ENCODE measurements at places on chromosomes 7 and 10.

GRCh38 chr7:75018570-75019364 is 54.3 kb downstream of the CASTOR2 start:
- DNase-seq: no peak

GRCh38 chr10:122587098-122587760 is 26.7 kb downstream of the DMBT1 start:
- no peak for DNase-seq

- no peak for DNase-seq
These were observed 83.3 kb downstream of the PHTF2 start for GRCh38 chr7:77881871-77882270.

DNA sequence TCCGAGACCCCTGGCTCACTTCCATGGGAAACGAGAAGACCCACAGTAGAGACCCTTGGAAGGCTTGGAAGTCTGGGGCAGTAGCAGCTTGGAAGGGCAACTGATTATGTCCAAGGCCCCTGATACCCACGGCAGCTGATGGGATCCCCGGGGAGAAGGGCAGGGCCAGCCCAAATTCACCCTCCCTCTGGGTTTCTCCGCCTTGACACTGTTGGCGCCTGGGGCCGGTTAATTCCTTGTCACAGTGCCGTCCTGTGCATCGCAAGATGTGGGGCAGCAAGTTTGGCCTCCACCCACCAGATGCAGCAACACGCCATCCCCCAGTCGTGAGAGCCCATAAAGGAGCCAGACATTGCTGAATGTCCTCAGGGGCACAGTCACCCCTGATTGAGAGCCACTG is 89.2 kb downstream of the RGS10 start:
- no peak for DNase-seq

DNA sequence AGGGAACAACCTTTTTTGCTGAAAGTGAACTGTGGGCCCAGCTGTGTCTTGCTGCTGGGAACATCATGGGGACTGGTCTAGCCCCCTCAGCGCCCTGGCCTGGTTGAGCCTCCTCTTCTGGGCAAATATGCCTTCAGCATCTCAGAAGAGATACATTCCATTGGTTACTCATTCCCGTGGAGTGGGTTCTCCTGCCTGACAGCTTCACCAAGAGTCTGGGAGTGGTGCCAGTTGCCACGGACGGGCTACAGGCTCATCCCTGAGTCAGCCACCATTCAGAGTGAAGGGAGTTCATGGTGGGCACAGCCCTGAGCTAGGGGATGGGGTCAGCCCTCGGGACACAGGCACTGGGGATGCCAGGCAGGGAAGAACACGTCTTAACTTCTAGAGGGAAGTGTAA is 81.9 kb downstream of the RAMP3 start:
- DNase-seq: no peak

DNA sequence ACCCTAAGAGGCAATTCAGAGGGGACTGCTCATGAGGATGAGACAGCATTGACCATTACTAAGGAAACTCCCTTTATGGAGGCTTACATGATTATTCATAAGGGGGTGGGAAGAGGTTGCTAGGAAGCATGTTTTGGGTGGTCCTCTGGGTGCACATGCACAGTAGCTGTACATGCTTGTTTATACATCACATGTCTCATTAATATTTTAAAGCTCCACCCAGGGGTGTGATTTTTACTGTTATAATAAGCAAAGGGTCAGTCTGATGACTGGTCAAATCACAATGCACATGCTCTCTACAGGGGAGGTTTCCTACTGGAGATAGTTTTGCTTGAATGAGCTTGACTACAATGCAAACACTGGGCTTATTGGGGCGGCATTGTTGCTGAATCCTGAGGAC is 23.8 kb upstream of the PPP1R9A start:
- no peak for DNase-seq

DNA sequence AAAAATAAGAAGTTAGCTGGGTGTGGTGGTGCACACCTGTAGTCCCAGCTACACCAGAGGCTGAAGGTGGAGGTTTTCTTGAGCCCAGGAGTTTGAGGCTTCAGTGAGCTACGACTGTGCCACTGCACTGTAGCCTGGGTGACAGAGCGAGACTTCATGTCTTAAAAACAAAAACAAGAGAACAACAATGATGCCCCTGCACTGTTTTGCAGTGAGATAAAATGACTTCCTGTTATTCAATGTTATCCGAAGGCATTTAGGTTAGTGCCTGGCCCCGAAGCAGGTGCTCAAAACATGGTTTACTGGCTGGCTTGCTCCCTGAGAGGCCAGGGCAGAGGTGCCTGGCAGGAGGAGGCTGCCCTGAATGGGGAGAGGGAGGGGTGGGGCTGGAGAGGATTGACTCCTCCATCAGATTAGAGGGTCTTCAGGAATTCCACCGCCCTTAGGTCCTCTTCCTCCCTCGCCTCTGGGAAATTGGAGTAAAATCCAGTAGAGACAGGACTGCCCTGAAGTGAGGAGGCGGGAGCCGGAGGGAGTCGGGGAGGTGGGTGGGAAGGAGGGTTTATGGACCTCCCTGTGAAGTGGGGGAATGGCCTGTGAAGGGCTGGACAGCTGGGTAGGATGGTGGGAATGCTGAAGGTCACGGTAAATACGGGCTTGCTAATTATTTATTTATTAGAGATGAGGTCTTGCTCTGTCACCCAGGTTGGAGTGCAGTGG is 6.8 kb upstream of the CLDN4 start:
- no peak for DNase-seq

- DNase-seq: no peak
These were observed at the start of gene CABCOCO1 for GRCh38 chr10:61662794-61663259. Gene CABCOCO1, plus strand, starts transcription at chr10:61662929. Its CDS starts 44 bp downstream, at chr10:61662973.

DNA sequence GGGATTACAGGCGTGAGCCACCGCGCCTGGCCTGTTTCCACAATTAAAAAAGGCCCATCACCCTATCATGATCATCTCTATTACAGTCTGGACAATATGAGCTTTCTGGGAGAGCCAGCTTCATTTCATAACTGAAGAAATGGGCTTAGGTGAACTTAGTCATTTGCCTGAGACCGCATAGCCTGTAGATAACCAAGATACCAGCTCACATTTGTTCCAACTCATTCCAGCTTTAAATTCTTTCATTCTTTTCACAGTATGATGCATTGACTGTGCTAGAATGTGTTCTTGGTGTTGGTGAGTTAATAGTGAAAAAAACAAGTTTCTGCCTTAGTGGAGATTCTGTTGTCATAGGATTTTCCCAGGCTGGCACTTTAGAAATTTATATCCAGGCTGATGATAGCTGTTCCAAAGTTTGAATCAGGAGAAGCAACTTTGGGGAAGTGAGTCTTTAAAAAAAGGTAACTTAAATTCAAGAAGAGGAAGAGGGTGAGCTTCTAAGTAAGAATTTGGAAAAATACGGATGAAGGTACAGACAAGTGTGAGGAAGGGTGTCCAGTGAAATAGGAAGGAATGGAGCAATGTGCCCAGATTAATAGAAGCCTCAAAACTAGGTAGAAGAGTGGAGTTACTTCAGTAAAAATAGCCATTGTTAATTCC is 2.1 kb upstream of the H2AZ2 start:
- DNase-seq: no peak

DNA sequence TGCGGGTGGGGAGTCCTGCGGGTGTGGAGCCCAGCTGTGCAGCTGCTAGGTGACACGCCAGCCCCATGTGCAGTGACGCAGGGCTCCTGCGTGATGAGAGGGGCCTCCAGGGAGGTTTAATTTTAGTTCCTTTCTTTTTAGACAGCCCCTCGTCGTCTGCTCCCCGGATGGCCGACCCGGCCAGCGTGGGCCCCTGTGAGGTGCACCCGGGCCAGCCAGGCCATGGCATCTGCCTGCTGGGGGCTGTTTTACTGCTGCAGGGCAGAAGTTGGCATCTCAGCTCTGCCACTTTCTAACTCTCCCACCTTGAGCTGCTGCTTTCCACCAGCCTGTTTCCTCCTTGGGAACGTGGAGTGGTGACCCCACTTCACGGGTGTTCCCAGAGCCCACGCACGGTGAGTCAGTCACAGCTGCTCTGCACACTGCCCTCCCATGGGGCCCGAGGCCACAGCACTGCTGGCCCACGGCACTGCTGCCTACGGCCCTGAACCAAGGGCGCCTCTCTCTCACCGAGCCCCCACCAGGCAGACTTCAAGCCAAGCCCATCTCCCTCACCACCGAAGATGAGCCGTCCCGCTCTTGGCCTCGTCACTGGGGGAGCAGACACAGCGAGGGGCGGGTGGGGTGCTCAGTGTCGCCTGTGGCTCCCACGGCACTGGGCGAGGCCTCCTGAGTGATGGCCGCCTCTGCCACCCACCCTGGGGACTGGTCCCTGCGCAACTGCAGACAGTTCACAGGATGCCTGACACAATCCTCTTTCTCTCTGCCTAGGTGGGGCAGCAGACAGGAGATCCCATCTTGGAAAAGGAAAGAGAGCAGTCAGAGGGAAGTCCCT is 21.3 kb downstream of the CYP2W1 start:
- DNase-seq: no peak

- DNase-seq: no peak
These were observed 41.9 kb upstream of the NXPH1 start for GRCh38 chr7:8391353-8392062.

DNA sequence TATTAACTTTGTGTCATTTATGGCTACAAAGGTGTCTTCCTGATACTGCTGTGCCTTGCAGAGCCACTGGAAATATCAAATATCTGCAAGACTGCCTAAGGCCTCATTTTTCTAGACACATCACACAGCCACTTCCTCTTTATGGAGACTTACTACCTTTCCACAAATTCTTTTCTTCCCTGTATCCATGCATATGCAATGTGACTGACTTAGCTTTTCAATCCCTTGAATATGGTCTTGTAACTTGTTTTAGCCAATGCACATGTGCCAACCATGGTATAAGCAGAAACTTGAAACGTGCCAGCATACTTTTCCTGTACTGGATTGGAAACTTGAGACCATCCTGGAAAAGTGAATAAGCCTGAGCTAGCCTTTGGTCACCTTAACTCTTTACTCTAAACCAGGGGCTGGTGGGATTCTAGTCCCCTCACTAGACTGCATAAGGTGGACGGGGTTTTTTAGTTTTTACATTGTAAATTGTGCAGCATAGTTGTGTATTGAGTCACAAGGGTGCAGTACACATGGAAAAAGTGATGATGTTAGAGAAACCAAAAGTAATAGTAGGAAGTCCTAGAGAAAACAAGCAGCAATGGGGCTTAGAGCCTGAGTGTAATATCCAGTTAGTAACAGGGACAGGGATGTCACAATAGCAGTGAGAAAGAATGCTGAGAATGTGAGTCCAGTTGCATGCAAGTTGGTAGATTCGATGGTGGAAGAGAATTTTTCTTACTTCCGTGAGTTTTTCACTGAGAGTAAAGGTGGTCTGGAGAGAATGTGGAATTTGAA is 879.5 kb downstream of the SORCS1 start:
- no peak for DNase-seq

- DNase-seq: no peak
These were observed 77.2 kb upstream of the CHST15 start for GRCh38 chr10:124170631-124171030.

DNA sequence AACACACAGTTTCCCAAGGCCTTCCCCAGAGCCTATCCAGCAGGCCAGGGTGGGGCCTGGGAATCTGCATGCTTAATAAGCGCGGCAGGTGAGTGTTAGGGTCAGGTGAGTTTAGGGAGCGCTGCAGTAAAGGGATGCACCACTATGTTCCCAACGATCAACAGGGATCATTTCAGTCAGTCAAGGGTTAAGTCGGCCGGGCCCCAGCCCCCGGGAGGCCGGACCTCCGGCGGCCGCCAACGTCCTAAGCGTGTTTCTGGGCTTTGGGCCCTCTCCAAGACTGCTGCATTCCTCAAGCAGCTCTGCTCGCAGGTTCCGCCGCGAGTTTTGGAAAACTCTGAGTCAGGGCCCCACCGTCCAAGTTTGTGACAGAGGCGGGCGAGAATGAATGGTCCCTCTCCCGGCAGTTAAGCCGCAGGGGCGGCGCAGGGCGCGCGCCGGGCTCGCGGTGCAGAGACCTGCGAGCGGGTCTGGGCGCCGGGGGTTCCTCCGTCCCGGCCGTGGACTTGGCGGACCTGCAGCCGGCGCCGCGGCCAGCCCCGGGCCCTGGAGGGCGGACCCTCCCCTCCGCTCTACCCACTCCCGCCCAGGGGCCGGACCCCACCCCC is 81.6 kb downstream of the ARHGAP22 start:
- peak; percentile 69 for DNase-seq

GRCh38 chr10:56240471-56240870 is 120.6 kb downstream of the ZWINT start:
- no peak for DNase-seq

DNA sequence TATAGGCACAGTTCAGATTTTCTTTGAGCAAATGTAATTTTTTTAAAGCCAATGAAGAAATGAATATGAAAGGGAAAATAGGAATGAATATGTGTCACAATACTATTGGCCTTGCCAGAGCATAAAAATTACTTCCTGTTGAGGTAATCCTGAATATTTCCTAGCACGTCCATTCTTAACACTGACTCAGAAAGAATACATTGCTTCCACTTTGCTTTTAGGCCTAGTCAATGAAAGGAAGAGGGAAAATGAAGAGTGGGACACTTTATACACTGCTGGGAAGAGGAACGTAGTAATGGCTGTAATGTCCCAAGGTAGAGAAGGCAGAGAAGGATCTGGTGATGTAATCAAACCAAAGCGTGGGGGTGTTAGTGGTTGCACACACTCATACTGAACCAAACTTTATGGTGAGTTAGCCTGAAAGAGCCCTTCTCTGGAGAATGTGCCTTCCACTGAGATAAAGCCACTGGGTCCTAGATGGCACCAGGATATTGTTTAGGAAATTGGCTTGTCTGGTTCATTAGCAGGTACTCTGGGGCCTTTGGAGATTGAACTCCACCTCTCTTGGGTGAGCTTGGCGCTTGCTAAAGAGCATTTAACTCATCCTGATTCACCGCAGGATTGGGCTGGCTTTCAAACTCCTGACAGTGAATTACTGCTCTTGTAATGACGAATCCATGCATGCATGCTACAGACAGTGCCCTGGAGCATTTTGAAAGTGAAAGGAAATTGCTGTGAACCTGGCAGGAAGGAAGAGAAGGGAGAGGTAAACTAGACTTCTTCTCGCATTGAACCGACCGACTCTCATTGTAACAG is 254.9 kb downstream of the KIAA1217 start:
- DNase-seq: no peak

GRCh38 chr7:29562307-29562706 is 1.3 kb upstream of the PRR15 start:
- DNase-seq: no peak

DNA sequence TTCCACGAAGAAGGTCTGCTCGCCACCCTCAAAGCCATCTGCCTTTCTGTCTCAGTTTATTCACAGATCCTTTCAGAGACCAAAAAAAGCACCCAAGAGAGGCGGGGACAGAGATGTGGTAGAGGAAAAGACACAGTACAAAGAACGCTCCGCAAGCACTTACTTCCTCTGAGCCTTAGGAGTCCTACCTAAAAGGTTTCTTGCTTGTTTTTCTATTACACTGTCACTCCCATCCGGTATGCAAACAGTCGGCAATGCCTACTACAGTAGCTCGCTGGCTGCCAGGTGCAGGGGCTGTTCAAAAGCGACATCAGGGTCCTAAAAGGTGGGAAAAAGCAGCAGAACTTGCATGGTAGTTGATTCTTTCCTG is 816 bp downstream of the TECPR1 start:
- DNase-seq: no peak

DNA sequence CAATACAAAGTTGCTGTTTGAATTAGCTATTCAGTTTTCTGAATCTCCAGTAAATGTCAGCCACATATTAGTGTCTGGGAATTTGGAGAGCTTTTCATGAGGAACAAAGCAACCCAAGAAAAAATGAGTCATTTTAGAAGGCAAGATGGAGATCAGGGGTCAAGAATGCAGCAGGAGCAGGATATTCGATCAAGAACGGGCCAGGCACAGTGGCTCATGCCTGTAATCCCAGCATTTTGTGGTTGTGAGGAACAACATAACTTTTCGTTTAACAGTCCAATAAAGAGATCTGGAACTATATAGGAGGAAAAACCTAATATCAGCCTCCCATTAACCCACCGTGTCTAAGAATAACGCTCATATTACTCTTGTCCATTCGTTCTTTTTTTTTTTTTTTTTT is 600.5 kb downstream of the MAGI2 start:
- no peak for DNase-seq

Measured in 8988T (cell line).